ENCODE measurements at places on chromosomes 5 and 9.

GRCh38 chr9:87167161-87167560 lies 219.9 kb upstream of the GAS1 start:
- DNase-seq, result no peak

GRCh38 chr5:174284873-174285272 lies 239.4 kb downstream of the NSG2 start:
- no peak for DNase-seq

DNA sequence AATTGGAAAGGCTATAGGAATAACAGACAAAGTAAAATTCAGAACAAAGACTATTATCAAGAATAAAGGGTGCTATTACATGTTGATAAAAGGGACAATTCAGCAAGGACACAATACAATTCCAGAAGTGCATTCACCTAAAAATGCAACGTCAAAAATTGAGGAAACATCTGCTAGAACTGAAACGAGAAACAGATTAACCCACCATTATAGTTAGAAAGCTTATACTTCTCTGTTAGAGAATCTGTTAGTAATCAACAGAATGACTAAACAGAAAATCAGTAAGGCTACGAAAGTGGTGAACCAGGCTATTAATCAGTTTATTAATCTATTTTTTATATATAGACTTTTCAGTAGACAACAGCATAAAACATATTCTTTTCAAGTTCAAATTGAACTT lies 14.8 kb downstream of the FCN1 start:
- no peak for DNase-seq

GRCh38 chr9:137160716-137161557 lies 8.9 kb downstream of the LRRC26 start:
- no peak for DNase-seq

- no peak for DNase-seq
Measured at GRCh38 chr5:93532370-93532769, 48.6 kb downstream of the NR2F1-AS1 start.

- no peak for DNase-seq
Measured at GRCh38 chr5:105397749-105398148, 1835.2 kb upstream of the NUDT12 start.

- no peak for DNase-seq
Measured at GRCh38 chr9:127589955-127590370, 22.1 kb upstream of the STXBP1 start.

- DNase-seq, result no peak
Measured at GRCh38 chr5:66010476-66010875, 84.1 kb downstream of the ERBIN start.

GRCh38 chr5:42522783-42523182 lies 99.5 kb downstream of the GHR start:
- no peak for DNase-seq

- DNase-seq, result no peak
Measured at GRCh38 chr5:83400241-83400640, 71.3 kb upstream of the VCAN start.

- DNase-seq, result no peak
Measured at GRCh38 chr9:18343784-18344183, 130.2 kb upstream of the ADAMTSL1 start.

DNA sequence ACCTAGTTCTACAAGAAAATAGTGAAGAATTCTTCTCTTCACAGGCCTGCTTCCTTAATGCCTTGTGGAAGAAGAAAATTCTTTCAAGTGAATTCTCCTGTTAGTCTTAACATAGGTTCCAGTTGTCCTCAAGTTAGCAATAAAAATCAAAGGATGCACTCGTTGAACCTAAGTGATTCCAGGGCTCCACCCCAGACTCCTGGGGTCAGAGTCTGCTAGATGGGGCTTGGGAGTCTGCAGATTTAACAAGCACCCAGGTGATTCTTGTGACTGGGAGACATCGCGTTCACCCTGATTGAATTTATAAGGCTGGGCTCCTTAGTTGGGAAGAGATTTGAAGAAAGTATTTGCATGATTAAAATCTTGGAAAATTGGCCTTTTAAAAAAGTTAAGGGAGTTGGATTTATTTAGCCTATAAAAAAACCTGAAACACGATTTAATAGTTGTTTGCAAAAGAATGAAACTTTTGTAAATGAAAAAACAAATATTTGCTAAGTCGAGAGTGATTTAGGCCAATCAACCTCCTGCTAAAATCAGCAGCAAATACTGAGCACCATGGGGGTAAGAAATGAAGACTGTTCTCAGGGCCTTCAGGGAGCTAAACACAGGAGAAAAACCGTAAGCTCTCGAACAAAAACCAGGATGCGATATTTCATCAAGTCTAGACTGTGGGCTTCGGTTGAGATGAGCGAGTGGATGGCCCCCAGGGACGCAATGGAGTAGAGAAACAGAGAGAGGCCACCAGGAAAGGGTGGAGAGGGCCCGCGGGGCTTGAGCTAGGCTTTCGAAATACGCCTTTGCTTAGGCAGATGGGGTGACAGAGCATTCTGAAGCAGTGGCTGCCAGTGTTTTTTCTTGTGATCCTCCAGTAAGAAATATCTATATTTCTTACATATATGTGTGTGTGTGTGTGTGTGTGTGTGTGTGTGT lies 86.9 kb upstream of the TTC23L start:
- DNase-seq, result no peak

DNA sequence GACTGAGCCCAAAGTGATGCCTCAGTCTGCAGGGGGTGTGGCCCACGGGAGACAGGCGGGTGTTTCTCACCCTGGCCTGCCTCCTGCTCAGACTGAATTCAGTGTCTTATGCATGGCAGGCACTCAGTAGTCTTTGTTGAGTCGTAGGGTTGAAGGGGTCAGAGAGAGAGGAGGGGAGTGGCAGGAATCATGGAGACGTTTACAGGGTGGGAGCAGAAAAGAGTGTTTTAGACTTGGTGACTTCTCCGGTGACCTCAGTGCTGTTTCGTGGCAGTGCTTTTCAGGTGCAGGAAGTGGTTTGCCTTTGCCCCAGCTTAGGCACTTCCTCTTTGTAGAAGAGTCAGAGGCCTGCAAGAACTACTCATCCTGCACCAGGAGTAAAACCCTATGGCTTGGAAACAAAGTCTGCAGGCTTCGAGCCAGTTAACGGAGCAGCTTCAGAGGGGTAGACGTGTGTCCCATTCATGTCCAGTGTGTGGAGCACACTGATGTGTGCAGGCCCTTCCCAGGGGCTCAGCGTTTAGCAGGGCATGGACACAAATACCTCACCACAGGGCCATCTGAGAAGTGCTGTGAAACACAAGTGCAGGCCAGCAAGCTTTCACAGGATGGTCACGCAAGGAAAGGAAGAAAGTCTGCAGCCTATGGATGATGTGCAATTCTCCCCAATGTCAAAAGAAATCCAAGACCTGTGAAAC lies 24.5 kb upstream of the SEMA4D start:
- peak; percentile 58 for DNase-seq

DNA sequence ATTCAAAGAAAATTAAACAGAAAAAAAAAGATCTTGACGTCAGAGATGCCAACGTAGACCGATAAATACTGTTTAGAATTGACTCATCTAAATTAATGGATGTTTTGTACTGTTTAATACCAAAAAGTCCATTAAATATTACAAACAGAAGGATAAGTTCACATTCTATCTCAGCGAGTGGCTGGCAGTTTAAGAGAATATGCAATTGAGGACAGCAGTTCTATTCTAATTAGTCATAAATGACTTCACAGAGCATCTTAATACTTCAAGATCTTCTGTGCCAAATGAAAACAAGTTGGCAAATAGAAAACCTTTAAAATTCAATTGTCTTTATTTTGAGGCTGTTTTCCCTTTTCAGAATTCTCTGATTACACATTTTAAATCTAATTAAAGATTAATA lies 326.6 kb upstream of the NREP start:
- no peak for DNase-seq

DNA sequence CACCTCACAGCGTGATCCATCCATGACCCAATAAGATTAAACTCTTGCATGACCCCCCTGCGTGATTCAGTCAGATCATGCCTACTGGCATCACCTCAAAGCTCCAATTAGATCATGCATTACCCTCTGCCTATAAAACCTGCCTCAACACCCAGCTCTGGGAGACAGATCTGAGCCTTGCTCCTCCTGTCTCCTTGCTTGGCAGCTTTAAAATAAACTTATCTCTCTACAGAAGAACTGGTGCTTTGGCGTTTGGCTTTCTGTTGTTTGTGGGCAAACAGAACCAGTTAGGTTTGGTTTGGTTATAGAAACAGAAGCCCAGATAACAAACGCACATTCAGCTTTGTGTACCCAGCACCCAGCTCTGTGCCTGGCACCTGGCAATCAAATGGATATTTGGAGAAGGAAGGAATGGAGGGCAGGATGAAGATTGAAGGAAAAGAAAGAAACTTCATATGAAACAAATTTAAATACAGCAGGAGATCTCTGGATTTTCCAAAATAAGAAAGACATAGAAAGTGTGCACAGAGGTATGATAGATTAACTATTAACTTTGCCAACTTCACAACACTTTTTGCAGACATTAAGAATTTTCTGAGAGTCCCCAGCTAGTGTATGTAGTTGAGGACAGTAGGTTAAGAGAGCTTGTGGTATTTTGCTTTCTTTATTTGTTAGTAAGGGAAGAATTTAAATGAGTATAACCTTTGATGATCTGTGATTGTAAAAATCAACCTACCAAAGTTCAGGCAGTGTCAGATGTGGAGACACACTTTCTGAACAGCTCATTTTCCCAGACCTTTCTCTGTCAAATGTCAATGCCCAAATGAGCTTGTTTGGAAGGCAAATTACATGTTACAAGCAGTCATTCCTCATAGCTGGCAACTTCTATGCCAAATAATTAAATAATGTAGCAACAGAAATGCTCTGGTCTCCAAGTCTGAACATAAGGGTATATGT lies 102.1 kb upstream of the ASTN2 start:
- no peak for DNase-seq

- no peak for DNase-seq
Measured at GRCh38 chr9:131319486-131319885, 30.0 kb downstream of the PLPP7 start.

GRCh38 chr9:4855841-4856240 lies 63.1 kb downstream of the RCL1 start:
- no peak for DNase-seq

- no peak for DNase-seq
Measured at GRCh38 chr9:74120061-74120460, 377.1 kb upstream of the RORB start.

GRCh38 chr5:66894480-66895240 lies 298.5 kb downstream of the MAST4 start:
- no peak for DNase-seq

GRCh38 chr5:33489481-33490067 lies 48.8 kb downstream of the TARS1 start:
- no peak for DNase-seq

DNA sequence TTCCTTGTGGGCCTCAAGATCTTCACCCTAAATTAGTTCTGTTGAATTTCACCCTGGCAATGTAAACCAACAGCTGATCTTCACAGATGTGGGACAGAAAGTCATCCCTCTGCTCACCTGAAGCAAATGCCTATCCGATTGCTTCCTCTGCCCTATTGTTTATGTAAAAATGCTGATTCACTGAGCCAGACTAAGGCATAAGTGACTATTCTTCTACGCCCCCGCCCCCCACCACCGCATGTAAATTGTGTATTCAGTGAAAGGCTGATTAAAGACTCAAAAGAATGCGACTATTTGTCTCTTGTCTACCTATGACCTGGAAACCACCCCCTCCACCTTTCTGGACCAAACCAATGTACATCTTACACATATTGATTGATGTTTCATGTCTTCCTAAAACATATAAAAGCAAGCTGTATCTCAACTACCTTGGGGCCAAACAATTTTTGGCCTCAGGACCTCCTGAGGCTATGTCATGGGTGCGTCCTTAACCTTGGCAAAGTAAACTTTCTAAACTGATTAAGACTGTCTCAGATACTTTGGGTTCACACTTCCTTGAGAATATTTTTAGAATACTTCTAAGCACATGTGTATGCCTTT lies 129.7 kb upstream of the BOD1 start:
- DNase-seq, result no peak

GRCh38 chr5:94209272-94209671 lies 409.1 kb downstream of the KIAA0825 start:
- no peak for DNase-seq

GRCh38 chr5:6686915-6687409 lies 26.3 kb upstream of the TENT4A start:
- no peak for DNase-seq

DNA sequence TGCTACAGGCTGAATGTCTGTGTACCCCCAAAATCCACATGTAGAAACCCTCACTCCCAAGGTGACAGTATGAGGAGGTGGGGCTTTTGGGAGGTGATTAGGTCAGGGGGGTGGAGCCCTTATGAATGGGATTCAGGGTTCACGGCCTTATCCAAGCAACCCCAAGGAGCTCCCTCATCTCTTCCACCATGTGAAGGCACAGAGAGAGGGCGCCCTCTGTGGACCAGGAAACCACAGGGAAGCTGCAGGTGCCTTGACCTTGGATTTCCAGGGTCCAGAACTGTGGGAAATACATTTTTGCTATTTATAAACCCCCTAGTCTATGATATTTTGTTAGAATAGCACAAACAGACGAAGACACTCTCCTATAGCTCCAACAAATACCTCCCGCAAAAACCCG lies 53.6 kb upstream of the IRX2 start:
- no peak for DNase-seq

DNA sequence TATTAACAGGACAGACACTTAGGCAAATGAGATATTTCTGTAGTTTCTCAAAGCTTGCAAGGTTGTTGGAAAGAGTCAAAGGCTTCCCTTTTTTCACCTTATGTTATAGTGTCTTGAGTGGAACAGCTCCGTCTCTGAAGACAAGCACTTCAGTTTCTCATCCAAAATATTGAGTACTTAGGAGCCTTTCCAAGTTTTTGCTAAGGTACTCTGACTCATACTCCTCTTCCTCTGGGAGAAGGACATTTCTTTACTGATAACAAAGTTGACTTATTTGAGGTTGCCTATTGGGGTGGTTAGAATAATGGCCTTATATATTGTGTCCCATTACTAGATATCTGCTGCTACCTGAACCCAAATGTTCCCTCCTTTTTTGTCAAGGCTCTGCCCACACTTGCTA lies 869.6 kb downstream of the MAT2B start:
- no peak for DNase-seq

DNA sequence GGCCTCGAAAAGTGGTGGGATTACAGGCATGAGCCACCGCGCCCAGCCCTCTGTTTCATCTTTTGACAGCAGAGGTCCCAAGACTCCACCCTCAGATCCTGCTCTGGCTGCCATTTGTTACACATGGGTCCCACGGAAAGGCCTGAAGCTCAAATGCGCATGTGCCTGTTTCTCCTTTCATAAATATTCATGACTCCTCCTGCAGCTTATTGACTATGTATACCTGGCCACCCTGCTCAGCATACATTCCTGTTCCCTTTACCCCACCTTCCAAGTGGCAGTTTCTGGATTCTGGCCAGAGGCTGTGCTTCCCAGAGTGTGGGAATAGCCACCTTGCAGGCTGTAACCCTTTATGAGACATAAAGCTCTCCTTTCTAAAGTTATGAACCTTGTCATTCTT lies 46.5 kb downstream of the AUH start:
- DNase-seq, result no peak

DNA sequence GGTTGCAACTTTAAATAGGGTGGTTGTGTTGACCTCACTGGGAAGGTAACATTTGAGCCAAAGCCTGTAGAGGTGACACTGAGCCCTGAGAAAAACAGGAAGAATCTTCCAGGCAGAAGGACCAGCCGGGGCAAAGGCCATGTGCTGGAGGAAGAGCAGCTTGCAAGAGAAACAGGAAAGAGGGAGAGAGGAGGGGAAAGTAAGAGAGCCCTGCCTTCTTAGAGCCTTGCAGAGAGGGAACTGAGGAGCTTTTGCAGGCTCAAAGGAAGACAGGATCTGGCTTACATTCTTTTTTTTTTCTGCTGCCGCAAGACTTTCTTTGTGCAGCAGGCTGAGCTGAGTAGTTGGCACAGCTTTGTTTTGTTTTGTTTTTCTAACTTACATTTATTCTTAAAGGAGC lies 17.4 kb downstream of the C9orf153 start:
- DNase-seq, result no peak
